ENCODE measurements at places on chromosomes 3 and 15. TPM values are rescaled to one million over a fixed set of nuclear protein-coding genes. Genes with fewer than 3 reads are reported as not detected.

DNA sequence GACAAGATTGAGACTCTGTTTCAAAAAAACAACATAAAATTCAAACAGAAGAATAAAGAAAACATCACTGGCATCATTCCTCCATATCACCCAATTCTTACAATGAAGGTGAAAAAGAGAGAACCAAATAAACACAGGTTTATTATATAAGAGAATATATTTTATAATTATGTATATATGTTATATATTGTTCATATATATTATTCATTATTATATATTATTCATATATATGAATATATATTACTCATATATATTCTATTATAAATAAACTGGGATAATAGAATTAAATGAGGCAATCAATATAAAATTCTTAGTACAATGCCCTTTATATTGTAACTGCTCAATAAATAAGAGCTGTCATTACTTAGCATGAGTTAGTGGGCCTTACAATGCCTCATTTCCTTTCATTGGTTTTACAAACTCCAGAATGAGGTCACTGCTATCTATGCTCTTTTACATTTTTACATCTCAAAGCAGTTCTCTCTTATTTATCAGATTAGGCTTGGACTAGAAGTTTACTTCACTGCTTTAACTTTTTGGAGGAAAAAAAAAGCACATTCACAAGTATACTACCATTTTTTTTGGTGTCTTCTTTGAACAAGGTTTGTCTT lies 135.5 kb upstream of the TTC14 start:
- H3K4me1 ChIP-seq, result no peaks in the 10 kb centered on the region
- no peaks in the 10 kb centered on the region for H3K27me3 ChIP-seq
- no peak for DNase-seq
- H3K4me3 ChIP-seq, result no peak overlapping the region
- no peaks in the 10 kb centered on the region for H3K36me3 ChIP-seq

DNA sequence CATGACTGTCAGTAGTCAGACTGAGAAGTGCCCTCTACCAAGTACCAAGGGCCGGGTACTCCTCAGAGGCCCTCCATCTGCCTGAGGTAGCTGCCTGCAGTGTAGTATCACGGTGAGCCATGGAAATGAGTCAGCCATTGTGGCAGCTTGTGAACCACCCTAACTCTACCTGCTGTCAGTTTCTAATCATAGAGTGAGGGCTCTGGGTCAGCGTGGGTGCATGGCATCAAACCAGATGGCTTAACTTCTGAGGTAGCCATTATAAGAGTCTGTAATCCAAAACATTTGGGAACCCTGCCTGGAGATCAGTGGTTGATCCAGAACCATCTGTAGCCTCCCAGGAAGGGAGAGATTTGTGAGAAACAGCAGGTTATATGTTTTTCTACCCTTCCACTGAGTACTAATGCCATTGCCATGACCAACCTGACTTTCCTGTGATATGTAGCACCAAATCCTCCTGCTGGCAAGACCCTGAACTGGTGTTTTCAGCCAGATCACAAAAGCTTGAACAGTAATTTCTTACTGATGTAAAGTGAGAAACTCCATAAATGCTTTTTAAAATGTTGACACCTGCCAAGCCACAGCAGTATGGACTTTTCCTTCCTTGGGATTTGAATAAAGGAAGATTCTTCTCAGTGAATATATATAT lies 38.9 kb downstream of the ABHD2 start:
- no peak for DNase-seq
- no peak overlapping the region for H3K4me3 ChIP-seq
- no peaks in the 10 kb centered on the region for H3K4me1 ChIP-seq
- H3K27me3 ChIP-seq, result no peaks in the 10 kb centered on the region
- H3K27ac ChIP-seq, result no peak overlapping the region

GRCh38 chr3:188391592-188391991 lies 237.6 kb downstream of the LPP start:
- no peaks in the 10 kb centered on the region for H3K27me3 ChIP-seq
- H3K27ac ChIP-seq, result no peak overlapping the region
- H3K4me1 ChIP-seq, result peaks cover 23% of the 10 kb centered on the region
- H3K4me3 ChIP-seq, result no peak overlapping the region
- no peaks in the 10 kb centered on the region for H3K36me3 ChIP-seq
- DNase-seq, result no peak

- H3K27me3 ChIP-seq, result no peaks in the 10 kb centered on the region
- H3K36me3 ChIP-seq, result no peaks in the 10 kb centered on the region
- no peaks in the 10 kb centered on the region for H3K4me1 ChIP-seq
- no peak overlapping the region for H3K27ac ChIP-seq
- no peak overlapping the region for H3K4me3 ChIP-seq
Observed at GRCh38 chr3:158808697-158809096, 6.8 kb downstream of the MFSD1 start.

DNA sequence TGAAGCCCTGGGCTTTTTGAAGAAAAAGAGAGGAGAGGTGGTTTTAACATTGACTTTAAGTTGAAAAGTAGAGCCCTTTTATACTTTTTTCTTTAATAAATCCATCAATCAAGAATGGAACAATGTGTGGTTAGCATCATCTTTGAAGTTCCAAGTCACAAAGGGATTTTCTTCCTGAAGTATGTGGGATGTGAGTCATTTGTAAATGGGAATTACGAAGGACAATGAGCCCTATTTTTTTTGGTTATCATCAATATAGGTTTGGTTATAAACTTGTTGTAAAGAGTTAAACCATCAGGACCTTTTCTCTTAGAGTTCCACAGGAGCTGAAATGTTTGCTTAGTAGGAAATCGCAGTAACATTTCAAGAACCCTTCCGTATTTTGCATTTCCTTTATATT lies 38.3 kb downstream of the PIK3CA start:
- H3K4me3 ChIP-seq, result no peak overlapping the region
- H3K4me1 ChIP-seq, result no peaks in the 10 kb centered on the region
- no peaks in the 10 kb centered on the region for H3K36me3 ChIP-seq
- H3K27ac ChIP-seq, result no peak overlapping the region

DNA sequence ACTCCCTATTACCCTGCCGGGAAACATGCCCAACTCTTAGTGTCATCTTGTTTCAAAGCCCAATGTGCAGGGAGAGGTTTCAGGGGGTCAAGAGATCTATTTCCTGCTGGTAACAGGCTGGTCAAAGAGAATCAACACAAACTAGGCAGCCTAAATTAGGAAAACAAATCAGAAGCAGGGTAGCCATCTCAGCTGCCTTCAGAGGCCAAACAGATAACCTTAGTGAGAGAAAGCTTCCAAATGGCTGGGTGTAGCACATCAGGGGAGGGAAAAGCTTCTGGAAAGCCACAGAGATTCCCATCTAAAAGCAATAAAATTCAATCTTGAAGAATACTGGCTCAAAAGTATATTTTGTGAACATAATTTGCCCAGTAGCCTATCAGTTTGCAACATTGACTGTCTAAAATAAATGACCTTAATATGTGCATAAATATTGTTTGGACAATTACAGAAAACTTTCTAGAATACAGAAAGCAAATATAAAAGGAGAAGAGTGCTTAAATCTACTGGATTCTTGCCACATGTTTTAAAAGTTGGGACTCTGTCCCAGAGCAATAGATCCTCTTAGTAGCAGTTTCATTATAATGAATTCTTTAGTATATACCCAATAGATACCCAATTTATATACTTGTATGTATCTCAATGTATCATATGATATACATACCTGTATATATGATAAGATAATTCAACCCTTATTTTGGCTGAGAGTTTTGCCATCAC lies 371.9 kb upstream of the RARB start:
- H3K27ac ChIP-seq, result no peak overlapping the region
- H3K27me3 ChIP-seq, result no peaks in the 10 kb centered on the region

Gene SLC27A2
- total RNA-seq, result 14.0 TPM

Gene PLA2G4F
- 0.05 TPM for total RNA-seq

Gene UBAP1L
- total RNA-seq, result 4.0 TPM
